ENCODE measurements at places on chromosomes 6 and 20. TPM values are rescaled to one million over a fixed set of nuclear protein-coding genes. Genes with fewer than 3 reads are reported as not detected.

Gene FAM83B
- 14.7 TPM for polyA plus RNA-seq

Gene PRDM1
- polyA plus RNA-seq, result 3.2 TPM

Gene SLC17A1
- not detected for polyA plus RNA-seq

Gene PRSS16
- 17.1 TPM for polyA plus RNA-seq

Gene NRSN1
- not detected for polyA plus RNA-seq

Gene C4A
- 4.0 TPM for polyA plus RNA-seq

Gene PAK5
- polyA plus RNA-seq, result not detected

Gene SEMG1
- not detected for polyA plus RNA-seq

Gene STX11
- 1.0 TPM for polyA plus RNA-seq

Gene GGTLC1
- polyA plus RNA-seq, result 0.19 TPM

Gene CTCFL
- polyA plus RNA-seq, result 0.03 TPM

All from small intestine (tissue), 16 donors.